ENCODE measurements at places on chromosomes 5 and 9.

DNA sequence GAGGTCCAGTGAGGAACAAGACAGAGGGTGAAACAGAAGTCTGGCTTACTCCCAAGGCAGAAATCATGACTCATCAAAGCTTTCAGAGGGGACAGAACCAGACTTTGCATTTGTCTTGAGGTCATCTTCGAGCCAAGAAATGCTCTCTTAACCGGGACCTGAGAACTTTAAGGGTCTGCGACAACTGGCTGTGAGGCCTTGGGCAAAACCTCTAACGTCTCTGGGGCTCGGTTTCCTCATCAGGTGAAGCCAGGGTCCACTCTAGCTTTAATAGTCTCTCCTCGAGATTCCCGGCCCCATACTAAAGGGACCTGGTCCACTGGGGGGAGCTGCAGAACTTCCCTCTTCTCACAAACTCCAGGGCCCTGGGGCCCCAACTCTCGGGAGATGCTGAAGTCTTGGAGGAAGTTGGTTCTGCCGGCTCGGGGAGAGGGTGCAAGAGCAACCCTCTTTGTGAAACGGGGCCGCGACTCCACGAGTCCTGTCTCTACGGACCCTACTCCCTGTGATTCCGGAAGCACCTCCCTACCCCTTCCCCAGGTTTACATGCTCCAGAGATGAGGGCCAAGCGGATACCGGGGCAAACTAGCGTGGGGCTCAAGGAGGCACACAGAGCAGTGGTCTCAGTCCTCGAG is 2.6 kb downstream of the GLIS3 start:
- peak; percentile 32 for DNase-seq

- DNase-seq = no peak
These were observed 296.6 kb upstream of the TNC start for GRCh38 chr9:115414561-115414960.

DNA sequence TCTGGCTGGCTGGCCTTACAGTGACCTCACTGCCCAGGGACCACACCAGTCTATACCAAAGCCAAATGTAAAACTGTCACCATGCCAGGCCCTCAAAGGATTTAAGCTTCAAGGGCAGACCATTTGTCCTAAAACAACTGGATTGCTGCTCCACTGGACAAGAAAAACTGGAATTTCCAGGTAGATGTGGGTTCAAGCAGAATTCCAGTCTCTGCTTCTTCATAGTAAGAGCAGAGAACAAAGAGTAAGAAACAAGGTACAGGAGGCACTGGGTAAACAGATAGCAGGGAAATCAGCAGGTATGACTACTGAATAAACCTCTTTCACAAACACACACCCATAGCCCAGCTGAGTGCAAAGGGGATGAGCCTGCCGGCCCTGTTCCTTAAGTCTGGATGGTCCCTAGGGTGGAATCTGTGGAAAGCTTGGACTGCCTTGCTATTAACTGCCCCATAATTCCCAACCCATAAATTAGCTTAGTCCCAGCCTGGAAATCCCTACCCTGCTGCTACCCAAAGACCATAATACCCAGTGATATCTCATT is 5.5 kb downstream of the B4GALT1 start:
- no peak for DNase-seq

GRCh38 chr9:113910036-113910639 is 34.0 kb downstream of the ZNF618 start:
- DNase-seq = no peak

- no peak for DNase-seq
These were observed 16.9 kb downstream of the LMX1B start for GRCh38 chr9:126630458-126631237.

DNA sequence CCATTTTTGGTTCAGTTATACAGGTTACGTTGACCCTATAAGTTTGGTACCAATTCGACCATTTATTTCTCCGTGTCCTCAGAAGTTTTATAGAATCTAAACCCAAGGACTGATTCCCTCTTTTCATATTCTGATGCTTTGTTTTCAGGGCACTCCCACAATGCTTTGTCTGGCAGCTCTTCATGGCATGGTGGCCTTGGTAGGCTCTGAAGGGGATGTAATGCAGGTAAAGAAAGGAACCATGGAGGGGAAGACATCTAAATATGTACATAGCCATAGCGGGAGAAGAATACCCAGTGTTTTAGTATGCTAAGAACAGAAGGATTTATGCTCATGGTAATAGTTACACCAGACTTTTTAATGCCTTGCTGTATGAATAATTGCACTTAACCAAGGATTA is 82.7 kb downstream of the HACD4 start:
- no peak for DNase-seq

GRCh38 chr5:133053448-133053847 is 1.6 kb downstream of the HSPA4 start:
- DNase-seq = no peak

- no peak for DNase-seq
These were observed 187.3 kb downstream of the HTR1A start for GRCh38 chr5:63774939-63775338.

DNA sequence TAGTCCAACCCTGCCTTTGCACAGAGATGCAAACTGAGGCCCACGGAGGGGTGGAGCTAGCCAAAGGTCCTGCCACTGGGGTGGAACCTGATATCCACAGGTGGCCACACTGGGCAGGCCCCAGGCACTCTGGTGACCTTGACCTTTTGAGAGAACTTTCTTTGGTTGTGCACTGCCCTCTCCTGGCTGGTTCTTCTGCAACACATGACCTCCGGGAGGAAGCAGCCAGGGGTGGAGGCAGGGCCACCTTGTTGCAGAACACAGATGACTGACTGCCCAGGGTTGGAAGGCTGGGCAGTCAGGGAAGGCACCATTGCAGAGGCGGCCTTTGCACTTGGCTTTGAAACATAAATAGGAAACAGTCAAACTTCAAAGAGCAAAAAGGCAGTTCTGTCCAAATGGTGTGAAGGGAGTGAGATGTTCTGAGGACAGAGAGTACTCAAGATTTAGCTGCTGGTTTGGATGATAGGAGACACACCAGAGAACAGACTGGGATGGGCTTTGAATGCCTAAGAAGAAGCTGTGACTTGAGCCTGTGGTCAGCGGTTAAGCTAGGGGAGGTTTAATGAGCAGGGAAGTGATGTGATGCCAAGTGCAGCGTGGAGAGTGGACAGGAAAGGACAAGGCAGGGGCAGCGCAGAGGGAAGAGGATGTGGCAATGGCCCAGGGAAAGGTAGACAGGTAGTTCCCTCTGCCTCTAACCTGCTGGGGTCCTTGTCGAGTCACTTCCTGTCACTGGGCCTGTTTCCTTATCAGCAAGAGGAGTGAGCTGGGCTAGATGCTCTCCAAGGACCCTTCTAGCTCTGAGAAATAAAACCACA is 6.8 kb upstream of the TCOF1 start:
- peak; percentile 48 for DNase-seq

- no peak for DNase-seq
These were observed 8.4 kb downstream of the CCIN start for GRCh38 chr9:36177571-36177970.

DNA sequence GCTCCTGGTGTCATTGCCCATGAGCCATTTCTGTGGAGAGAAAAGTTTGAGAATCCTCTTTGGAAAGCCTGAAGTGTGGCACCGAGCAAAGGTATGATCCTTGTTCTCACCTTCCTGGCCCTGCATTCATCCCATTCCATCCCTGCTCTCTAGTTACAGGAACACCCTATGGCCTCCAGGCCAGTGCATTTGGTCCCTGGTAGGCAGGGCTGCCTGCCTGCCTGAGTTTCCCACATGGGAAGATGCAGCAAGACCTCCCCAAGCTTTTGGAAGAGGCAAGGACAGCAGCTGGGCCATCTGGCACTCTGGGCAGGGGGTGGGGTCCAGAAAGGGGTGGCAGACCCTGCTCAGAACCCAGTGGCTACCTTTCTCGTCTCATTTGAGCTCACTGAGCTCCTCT is 24.5 kb downstream of the IGIP start:
- no peak for DNase-seq

DNA sequence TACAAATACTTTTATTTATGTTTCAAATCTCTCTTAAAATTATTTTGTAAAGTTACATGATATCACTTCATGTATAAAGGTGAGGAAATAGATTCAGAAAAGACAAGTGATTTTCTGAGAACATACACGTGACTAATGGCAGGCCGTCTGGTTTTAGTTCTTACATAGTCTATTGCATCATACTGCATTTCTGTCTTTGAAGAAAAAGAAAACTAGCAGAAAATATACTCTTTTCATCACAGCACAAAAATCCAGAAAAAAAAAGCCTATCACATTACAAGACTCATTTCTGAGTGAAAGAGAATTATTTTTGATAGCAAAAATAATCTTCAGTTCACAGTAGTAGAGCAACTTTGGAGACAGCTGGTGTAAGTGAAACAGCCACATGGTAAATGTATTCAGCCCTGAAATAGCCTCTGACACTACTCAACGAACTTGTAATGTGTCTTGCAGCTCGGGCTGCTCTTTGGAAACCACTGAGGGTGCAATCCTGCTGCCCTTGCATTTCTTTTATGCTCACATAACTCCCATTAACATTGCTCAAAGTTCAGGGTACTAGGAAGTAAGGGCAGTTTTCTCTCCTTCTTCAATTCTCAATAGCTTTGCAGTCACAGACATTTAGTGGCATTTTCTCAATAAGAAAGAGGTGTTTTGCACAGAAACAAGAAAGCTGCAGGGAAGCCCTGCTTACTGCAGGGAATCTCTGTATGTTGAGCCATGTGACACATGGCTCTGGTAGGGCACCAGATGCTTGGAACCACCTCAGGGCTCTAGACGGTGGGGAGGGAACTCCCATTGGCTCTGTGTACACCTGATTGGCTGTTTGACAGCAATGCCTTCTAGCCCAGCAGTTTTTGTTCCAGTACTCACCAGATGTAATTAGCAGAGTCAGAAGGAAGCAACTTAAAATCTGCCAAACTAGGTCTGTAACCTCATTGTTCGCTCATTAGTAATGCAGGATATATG is 845.3 kb upstream of the PTPRD start:
- DNase-seq = no peak

DNA sequence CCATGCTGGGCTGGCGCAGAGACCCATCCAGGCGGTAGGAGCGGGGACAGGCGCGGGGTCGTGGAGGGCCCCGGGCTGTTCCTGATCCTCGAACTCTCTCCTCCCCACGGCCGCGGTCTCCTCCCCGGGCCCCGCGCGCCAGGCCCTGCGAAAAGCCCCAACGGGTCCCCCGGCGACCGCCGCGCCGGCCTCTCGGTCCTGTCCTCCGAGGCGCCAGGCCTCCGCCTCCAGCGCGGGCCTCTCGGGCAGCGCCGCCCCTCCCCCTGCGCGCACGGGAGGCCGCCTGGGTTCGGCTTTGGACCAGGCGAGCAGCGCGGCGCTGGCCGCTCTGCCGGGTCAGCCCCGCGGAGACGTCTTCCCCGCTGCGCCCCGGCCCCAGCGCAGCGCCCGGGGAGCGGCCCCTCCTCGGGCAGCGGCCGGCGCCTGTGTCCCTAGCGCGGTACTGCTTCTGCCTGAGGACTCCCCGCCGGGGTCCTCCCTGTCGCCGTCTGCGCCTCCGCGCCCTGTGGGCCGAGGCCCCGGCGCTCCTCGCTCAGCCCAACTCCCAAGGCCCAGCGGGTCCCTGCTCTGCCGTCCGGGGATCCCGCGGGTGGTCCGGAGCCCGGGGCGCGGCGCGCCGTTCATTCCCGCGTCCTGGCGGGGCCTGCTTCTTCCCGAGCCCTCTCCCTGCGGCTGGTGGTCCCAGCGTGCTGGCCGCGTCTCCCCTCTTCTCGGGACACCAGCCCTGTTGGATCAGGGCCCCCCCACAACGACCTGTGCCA is 13.4 kb downstream of the COL23A1 start:
- DNase-seq = no peak

DNA sequence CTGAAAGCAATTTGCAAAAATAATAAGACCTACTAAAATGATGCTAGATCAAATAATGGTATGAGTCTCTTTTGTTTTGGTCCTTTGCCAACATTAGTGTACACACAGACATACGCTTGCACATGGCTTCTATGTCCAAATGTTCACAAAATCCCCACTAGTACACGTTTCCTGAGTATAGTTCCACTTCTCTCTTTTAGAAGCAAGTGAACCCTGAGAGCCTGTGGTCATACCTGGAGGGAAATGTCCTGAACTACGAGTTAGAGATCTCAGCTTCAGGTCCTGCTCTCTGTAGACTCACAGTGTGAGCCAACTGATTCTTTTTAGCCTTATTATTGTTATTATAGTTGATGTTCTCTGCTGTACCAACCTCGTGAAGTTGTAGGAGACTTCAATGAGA is 47.3 kb upstream of the ACTBL2 start:
- no peak for DNase-seq

DNA sequence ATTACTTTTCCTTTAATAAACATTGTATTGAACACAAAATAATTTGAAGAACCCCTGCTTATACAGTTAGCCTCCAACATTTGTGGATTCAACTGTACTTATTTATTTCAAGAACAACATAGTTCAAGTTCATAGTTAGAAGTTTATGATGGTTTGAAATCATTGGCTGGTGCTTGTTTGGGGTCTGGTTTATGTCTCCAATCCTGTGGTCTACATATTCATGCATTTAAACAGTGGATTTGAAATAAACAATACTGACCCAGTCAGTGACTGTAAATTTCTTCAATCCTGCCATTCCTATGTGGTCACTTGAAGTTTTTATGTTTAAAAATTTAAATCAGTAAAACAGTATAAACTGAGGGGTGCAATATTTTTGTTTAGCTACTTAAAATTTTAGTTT is 145.1 kb upstream of the TRPC7 start:
- DNase-seq = no peak

- no peak for DNase-seq
These were observed 21.8 kb upstream of the CPEB4 start for GRCh38 chr5:173866243-173866857.

DNA sequence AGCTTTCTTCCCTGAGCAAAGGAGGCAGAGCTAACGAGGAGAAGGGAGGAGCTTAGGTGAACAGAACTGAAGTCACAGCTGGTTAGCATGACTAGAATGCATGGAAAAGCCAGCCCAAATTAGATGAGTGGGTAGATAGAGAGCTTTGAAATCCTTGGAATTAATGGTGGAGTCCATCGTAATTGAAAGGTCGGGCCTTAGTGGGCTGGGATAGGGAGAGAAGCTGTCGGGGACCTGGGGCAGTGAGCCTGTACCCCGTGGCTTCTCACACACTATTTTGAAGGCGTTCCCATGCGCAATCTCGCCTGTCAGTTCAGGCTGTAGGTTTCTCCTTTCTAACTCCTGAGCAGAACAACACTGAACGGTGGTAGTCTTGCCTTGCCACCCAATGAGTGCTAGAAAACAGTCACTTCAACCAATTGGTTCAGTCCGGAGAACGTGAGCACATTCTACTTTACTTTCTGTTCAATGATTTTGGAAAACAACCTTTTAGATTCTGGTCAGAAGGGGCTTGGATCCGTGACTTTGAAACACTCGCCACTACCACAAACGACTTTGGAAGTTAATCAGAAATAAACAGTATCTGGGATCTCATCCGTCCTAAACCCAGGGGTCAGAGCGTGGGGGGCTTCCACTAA is 655 bp upstream of the RAI14 start:
- DNase-seq = no peak

All from GM19239 (cell line).